Activated naive CD4-positive, alpha-beta T cell (primary cell): ENCODE measurements at places on chromosomes 4 and X.

DNA sequence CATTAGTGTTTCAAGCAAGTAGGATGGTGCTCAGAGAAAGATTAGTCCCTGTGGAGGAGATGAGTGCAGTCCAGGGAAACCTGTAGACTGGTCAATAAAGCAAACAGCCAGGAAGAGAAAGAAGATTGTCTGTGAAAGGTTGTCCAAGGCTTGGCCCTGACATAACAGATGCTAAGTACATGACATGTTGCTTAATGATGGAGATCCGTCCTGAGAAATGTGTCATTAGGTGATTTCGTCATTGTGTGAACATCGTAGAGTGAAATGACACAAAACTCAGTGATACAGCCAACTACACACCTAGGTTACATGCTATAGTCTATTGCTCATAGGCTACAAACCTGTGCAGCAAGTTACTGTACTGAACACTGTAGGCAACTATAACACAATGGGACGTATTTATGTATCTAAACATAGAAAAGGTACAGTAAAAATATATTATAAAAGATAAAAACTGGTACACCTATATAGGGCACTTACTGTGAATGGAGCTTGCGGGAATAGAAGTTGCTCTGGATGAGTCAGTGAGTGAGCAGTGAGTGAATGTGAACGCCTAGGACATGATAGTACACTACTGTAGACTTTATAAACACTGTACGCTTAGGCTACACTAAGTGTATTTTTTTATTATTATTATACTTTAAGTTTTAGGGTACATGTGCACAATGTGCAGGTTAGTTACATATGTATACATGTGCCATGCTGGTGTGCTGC, 9.0 kb upstream of the PRSS48 start:
- no peak for DNase-seq

- DNase-seq: no peak
These were observed 961.3 kb downstream of the ADGRL3 start for GRCh38 chr4:62161446-62161845.

DNA sequence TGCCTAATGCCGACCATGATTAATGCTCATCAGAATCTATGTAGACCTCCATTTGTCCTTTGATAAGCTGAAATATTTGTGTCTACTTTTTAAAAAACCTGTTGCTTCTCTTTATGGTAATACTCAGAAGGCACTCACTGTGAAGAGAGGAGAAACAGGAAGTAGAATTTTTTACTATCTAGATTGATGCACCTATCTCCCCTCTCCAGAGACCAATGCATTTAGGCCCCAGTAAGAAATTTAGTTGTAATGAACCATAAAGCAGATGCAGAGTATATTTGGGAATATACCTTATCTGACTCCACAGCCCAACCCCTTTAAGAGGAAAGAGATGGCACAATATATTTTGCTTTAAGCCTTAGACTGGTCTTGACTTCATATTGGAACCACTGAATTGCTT, 11.1 kb downstream of the TBL1X start:
- DNase-seq: no peak

- peak; percentile 25 for DNase-seq
These were observed 4.9 kb upstream of the ZNF81 start for GRCh38 chrX:47831788-47832187.

DNA sequence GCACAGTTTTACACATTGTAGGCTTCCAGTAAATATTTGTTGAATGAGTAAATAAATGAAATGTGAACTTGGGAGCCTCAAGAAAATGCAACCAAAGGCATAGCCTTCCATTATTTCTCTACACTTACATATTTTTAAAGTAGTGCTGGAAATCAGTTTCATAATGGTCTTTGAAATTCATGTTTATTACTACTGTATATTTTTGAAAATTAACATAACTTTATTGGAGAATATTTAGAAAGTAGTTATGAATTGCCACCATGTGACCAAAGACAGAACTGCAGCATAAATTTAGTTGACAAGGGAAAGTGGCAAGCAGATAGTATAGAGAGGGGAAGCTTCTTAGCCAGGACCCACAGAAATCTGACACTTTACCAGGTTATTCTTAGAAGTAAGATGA, 6.4 kb downstream of the TCEAL8 start:
- no peak for DNase-seq

DNA sequence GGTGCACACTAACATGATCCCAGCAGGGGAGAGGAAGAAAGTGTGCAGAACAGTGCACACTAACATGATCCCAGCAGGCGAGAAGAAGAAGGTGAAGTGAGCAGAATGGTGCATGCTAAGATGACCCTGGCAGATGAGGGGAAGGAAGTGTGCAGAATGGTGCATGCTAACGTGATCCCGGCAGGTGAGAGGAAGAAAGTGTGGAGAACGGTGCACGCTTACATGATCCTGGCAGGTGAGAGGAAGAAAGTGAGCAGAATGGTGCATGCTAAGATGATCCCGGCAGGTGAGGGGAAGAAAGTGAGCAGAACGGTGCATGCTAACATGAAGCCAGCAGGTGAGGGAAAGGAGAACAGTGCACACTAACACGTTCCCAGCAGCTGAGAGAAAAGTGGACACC, 83.7 kb downstream of the ACOX3 start:
- DNase-seq: no peak

DNA sequence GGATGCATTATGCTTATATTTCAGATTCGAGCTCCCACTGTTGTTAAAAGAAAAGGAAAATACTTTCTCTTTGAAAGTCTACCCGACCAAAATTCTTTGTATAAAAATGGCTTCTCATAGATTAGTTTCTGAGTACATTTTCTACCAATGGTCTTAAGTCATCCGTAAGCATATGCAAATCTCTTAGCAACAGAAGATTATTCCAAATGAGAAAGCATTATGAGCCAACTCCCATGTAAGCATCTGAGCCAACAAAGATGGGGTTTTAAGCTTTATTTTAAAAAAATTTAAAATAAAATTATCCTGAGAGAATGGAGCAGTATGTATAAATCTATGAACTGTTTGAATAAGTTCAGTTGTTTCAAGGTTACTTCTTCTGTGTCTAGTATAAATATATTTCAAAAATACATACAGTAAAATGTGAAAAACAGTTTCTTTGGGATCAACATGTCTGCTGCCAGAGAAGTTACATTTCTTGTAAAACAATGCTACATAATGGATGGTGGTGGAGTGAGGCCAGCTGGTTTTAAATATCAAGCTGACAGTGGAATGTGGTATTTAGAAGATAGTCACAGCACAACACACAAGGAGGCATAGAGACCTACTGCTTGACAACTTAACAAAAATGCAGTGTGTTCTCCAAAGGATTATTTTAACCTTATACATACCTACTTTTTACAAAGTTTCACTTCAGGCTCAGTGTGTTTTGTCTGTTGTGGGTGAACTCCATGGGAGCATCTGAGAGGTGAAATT, 199.5 kb upstream of the DIPK2B start:
- no peak for DNase-seq
